ENCODE measurements at places on chromosomes 4 and X. TPM values are rescaled to one million over a fixed set of nuclear protein-coding genes. Genes with fewer than 3 reads are reported as not detected.

Gene MEPE
- polyA plus RNA-seq, result not detected

GRCh38 chr4:156374069-156374468, 420.4 kb upstream of the CTSO start:
- DNase-seq, result no peak

- no peak for DNase-seq
Measured at GRCh38 chr4:101192244-101192643, 155.1 kb downstream of the PPP3CA start.

- DNase-seq, result no peak
Measured at GRCh38 chr4:106978046-106978774, 57.9 kb downstream of the DKK2 start.

DNA sequence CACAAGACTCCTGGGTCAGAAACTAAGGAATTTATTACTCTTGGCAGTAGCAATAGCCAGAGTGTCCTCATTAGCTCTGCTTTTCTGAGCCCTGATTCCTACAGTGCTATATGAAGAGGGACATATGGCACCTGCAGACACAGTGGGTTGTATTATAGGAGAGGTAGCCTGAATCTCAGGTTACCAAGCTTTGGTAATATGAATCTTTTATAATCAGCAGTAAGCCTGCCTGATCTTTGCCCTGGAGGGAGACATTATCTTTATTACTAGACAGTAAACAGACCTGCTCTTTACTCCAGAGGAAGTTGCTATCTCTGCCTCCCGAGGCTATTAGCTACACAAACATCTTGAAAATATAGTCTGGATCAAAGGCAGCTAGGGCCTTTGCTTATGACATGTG, 62.5 kb upstream of the HOPX start:
- no peak for DNase-seq

DNA sequence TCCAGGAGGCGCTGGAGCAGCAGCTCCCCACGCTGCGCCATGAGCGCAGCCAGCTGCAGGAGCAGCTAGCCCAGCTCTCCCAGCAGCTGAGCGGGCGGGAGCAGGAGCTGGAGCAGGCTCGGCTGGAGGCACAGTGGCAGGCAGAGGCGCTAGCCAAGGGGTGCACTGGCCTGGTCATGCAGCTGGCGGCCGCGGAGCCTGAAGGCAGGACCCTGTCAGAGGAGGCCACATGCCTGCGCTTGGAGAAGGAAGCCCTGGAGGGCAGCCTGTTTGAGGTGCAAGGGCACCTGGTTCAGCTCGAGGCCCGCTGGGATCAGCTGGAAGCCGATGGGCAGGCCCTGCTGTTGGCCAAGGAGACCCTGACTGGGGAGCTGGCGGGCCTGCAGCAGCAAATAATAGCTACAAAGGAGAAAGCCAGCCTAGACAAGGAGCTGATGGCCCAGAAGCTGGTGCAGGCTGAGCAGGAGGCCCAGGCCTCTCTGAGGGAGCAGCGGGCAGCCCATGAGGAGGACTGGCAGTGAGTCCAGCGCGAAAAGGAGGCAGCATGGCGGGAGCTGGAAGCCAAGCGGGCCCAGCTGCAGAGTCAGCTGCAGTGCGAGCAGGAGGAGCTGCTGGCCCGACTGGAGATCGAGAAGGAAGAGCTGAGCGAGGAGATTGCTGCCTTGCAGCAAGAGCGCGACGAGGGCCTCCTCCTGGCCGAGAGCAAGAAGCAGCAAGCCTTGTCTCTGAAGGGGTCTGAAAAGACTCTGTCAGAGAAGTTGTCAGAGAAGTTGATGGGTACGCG, 13.6 kb downstream of the SMIM10L2A start:
- DNase-seq, result no peak

DNA sequence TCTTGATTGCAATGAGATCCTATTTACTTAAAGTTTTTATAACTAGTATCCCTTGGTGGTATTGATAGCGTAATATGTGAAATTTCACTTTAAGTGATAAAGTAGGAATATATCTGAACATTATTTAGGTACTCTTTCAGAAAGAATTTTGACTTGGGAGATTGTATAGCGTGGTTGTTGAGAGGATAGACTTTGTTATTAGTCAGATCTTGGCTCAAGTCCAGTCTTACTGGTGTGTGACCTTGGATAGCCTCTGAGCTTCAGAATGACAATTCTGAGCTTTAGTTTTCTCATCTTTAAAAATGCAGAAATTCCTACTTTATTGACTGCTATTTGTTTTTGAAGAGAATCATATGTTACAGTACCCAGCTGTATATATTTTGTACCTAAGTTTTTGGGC, 32.6 kb downstream of the DCK start:
- no peak for DNase-seq

DNA sequence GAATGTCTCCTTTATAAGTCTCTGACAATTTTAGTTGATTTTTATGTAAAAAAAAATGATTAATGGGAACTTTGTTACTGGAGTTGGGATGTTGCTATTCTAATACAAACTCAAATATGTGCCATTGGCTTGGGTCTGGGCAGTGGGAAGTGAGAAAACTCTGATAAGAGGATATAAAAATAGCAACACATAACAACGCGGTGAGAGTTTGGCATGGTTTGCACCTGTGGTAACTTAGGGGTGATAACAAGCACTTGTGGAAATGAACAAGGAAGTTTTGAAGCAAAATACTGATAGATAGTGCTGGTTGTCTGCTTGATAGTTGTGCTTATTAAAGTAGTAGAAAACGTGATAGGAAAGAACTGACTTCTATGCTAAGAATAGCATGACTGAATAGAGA, 743.3 kb upstream of the AGA start:
- DNase-seq, result no peak

DNA sequence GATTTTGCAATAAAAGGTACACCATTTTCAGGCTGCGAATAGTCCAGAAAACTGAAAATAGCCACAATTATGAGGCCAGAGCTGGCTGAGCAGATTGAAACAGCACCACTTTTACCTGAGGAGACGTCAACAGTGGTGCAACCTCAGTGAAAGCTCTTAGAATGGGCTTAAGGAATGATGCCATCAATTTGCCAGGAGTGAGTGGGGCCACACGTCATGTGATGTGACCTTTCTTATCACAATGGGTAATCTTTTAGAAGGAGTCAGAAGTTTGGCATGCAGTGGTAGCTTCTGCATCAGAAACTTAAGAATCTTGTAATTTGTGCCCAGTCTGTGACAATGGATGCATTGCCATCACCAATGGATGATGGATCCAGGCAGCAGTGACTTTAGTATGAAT, 27.6 kb downstream of the ZNF81 start:
- DNase-seq, result no peak

DNA sequence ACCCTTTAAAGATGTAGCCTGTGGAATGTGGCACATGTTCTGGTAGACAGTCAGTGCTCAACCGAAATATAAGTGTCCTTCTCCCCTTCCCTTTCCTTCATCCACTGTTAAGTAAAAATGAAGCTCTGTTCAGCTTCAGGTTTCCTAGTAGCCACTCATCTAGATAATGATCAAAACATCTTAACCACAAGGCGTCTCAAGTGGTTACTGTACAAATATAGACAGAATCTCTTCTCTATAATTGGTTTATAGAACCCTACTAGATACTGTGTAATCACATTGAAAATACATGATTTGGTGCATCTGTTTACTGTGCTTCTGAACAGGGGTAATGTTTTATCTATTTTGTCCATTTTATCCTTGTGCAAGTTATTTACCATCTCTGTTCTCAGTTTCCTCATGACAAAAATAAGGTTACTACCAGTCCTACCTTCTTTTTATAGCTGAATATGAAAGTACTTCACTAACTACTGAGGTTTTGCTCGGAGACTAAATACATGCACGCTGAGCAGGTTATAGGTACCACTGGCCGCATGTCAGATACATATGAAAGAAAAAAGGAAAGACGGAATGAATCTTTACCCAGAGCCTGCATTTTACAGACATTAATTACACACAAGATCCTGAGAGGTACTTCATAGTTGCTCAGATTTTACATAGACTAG, 20.3 kb upstream of the SLC25A4 start:
- no peak for DNase-seq

DNA sequence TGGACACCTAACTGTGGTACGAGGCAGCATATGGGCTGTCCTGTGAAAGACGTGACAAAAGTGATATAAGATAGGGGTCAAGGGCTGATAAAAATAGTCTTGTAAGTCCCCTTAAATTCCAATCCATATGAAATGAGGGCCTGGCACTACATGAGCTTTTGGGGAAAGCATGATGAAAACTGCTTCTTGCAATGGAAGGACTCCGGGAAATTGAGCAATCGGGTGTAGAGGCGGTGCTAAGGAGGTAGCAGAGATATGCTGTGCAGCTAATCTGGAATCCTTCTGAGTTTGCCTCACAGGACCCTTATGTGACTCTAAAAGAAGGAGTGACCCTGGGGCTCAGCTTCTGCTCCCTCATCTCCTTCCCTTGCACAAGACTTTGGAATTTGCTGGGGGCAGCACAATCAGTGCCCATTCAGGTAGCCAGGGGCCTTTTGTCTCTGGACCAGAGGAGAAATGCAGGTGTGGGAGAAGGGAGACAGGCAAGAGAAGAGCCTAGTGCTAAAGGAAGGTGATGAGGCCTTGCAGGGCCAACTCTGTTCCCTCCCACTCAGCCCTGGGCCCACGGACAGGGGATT, 12.8 kb downstream of the CLDN2 start:
- DNase-seq, result no peak

- DNase-seq, result no peak
Measured at GRCh38 chr4:78953769-78954666, 14.8 kb upstream of the PAQR3 start.

DNA sequence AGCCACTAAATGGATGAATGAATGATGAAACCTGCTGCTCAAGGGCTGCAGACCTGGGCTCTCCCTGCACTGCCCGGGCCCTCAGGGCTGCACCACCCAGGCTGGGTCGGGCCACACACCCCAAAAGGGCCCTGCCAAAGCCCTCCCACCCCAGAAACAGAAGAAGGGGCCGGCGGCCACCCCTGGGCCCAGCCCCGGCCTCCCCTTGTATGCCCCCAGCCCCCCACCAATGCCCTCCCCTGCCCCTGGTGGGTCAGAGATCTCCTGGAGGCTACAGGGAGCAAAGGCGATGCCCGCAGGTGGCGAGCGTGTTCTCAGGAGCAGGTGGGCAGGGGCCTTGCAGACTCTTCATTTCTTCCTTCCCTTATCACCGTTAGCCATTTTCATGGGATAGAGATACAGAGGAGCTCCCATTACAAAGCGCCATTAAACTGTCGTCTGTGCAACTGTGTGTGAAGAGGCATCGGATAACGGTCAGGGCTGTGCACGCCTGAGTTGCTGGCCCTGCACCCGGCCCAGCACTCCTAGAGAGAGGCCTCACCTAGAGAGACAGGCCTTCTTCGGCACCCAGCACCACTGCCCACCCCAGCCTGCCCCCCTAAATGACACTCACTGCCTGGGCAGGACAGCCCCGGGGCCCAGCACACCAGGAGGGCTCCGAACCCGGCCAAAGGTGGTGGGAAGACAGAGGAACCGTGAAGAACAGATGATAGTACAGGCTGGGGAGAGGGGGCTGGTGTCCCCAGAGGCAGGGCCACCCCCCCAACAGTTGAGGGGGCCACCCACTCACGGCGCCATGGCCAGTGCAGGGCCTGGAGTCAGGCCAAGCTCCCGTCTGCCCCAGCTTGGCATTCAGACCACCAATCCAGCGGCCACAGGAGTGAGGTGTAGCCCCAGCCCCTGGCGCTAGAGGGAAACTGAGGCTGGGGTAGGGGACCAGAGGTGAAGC, 133.7 kb downstream of the FAM53A start:
- no peak for DNase-seq

DNA sequence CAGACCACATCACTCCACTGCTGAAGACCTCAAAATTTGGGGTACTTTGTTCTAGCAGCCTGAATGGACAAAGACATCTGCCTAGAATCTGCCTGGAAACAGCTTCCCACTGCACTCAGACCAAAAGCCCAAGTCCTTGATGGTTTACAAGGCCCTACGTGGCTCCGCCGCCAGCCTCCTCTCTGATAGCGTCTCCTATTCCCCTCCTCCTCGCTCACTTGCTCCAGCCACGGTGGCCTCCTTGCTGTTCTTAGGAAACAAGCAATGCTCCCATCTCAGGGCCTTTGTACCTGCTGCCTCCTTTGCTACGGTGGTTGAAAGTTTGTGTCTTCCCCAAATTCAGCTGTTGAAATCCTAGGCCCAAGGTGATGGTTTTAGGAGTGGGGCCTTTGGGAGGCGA, 34.7 kb upstream of the SORCS2 start:
- DNase-seq, result no peak

Measured in left renal pelvis (tissue), 4 donors.